Right kidney (tissue), 9 donors: ENCODE measurements at places on chromosomes 1 and 21.

- DNase-seq: peak; percentile 31
These were observed 157.3 kb downstream of the KCNJ6 start for GRCh38 chr21:37758982-37759381.

DNA sequence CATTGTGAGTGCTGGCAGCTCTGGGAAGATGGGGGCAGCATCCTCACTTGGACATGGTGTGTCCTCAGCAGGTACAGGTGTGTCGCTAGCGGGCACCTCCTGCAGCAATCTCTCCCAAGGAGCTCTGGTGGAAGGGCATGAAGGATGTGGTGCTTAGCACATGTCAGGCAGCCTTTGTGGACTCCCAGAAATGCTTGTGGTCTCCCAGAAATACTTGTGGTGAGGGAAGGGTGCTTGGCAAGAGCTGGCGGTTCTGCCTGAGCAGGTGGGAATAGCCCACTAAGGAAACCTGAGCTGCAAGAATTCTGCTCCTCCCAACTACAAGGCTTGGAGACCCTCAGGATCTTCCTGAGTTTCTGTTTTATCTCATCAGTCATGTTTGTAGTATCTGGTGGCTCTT lies 371.6 kb downstream of the PRDM2 start:
- no peak for DNase-seq

GRCh38 chr1:66450847-66451246 lies 83.1 kb upstream of the SGIP1 start:
- DNase-seq: no peak

DNA sequence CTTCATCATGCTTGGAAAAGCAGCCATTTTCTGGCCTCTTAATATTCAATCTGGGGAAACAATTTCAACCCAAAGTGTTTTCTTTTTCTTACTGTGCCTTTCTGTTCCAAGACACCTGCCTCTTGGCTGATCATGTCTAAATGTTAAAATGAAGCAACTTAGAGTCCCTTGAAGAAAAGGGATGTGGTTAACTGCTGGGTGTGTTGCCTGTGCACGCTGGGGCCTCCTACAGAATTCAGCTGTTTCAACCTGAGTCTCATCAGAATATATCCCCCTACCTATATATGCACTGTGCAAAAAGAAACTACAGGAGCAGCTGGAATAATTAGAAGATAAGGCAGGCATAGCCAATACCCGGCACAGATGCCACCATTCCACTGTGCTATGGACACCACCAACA lies 222.0 kb downstream of the OMA1 start:
- no peak for DNase-seq

DNA sequence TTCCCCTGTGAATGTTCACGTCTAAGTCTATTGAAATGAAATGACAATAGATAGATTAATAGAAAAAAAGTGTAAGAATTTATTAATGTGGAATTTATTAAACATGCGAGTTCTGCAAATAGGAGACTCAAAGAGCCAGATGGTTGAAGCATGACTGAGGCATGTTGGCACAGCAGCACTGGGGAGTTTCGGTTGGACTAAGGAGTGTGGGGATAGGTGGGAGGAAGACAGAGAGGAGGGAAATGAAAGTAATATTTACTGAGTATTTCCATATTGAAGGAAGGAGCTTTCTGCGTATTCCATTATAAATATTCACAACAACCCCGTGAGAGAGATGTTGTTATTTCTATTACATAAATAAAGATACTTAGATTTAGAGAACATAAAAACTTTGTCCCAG lies 79.5 kb upstream of the ZNF644 start:
- DNase-seq: no peak

DNA sequence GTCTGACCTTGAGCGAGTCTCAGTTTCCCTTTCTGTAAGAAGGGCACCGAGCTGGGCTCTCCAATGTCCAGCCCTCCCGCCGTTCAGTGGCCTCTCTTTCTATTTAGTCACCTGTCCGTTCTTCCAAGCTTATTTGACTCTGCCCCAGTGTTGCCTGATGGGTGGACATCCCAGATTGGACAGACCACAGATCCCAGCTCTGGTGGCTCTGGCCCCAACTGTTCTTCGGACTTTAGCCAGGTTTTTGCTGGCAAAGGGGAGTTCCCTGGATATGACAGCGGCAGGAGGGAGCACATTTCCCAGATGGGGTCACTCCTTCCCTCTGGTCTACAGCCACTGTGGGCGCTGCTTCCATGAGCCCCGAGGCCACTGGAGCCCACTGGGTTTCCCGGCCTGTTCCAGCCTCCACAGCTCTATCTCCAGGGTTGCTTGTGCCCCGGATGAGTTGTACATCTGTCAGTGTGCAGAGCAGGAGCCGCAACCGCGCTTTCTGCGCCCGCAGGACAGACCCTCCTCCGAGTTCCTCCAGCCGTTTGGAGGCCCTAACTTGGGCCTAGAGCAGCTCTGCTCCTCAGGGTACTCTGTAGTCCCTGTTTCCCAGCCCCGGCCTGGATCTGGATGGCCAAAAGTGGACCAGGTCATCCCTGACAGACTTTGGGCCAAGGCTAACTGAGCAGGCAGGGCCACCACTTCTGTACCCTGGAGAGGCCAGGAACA lies 3.8 kb downstream of the DMBX1 start:
- DNase-seq: peak; percentile 18

- DNase-seq: peak; percentile 25
These were observed 14.1 kb upstream of the TNR start for GRCh38 chr1:175757381-175758015.

- DNase-seq: no peak
These were observed 6.2 kb downstream of the C1orf198 start for GRCh38 chr1:230861970-230862595.
